ENCODE measurements at places on chromosomes 11 and 22.

GRCh38 chr11:120224972-120225909 lies 14.4 kb downstream of the OAF start:
- no peak for DNase-seq

- no peak for DNase-seq
These were observed 161.4 kb downstream of the BRD1 start for GRCh38 chr22:49666146-49666809.

DNA sequence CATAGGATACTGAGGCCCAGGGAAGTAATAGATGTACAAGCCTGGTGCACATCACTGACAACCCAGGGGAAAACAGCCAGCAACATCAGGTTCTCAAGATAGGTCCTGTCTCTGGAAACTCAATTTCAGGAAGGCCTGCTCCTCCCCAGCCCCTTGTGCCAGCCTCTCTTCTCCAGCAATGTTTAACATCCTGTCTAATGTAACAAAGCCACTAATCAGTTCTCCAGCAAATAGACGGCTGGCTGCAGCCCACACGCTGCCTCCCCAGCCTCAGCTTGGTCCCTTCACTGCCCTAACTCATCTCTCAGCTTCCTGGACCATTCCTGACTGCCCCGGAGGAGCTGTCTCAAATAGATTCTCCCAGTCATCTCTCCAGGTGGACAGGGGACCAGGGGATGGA lies 37.8 kb downstream of the RPL27A start:
- no peak for DNase-seq

GRCh38 chr22:43828998-43829782 lies 17.1 kb upstream of the EFCAB6 start:
- DNase-seq: no peak

DNA sequence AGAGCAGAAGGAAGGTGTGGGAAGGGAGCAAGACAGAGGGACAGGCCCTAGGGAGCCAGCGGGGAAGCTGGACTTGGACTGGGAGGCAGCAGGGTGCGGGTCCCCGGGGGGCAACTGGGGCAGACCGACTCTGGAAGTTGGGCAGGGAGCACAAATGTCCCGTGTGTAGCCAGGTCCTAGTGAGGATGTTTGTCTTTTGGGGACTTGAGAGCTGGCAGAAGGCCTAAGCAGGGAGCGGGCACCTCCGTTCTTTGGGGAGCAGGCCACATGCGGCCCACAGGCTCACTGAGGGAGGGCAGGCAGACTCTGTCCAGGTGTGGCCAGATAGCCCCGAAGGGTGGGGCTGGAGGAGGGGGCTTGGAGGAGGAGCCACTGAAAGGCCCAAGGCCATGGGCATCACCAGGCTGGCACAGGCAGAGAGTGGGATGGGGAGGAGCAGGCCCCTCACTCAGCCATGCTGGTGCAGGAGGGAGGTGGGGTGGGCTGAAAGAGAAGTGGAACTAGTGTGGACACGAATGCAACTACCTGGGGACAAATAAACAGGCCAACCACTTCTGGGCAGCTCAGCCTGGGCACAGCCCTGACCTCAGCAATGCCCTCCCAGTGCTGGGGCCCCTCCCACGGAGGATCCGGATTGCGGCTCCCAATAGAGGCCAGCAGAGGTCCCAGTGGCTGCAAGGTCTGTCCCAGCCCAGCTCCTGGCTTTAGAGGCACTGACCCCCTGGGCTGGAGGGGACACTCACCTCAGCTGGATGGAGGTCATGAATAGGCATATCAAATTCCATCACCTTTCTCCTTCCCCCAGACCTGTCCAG lies 1.3 kb upstream of the SCARF2 start:
- no peak for DNase-seq

GRCh38 chr11:10130875-10131274 lies 163.1 kb downstream of the SBF2 start:
- no peak for DNase-seq

GRCh38 chr11:21895686-21896085 lies 297.2 kb upstream of the ANO5 start:
- DNase-seq: no peak

- DNase-seq: no peak
These were observed 43.3 kb upstream of the ADORA2A start for GRCh38 chr22:24384131-24384530.

- DNase-seq: no peak
These were observed 57.6 kb downstream of the PPP6R3 start for GRCh38 chr11:68518191-68518590.

DNA sequence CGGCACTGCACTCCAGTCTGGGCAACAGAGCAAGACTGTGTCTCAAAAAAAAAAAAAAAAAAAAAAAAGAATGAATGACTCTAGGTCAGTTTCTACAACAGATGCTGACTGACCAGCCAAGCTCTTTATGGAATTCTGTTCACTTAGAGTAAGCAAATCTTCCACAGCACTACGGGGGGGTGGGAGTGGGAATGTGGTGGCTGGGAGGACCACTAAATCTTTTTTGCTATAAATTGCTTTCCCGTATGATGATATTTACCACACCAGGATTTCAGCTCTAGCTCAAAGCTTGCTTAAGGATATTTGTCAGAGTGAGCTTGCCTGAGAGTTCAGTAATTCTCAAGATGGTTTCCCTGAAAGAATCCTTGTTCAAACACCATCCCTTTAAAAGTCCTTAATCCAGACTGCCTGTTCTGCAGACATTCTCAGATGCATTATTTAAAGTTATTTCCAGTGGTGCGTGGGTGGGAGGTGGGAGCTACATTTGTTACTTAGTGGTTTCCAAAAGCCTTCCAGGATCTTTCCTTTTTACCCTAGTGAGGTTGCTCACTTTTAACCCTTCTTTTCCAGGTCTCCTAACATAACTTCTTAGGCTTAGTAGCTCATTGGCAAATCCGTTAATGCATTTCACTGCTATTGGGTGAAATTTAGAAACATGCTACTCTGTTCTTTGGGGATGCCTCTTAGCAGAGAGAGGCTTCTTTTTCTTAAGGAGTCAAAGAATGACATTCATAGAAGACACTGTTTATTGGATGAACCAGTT lies 65.9 kb downstream of the UBASH3B start:
- no peak for DNase-seq

GRCh38 chr11:76245720-76246119 lies 39.4 kb upstream of the WNT11 start:
- no peak for DNase-seq

- no peak for DNase-seq
These were observed 266.7 kb downstream of the FAM76B start for GRCh38 chr11:95522874-95523273.

DNA sequence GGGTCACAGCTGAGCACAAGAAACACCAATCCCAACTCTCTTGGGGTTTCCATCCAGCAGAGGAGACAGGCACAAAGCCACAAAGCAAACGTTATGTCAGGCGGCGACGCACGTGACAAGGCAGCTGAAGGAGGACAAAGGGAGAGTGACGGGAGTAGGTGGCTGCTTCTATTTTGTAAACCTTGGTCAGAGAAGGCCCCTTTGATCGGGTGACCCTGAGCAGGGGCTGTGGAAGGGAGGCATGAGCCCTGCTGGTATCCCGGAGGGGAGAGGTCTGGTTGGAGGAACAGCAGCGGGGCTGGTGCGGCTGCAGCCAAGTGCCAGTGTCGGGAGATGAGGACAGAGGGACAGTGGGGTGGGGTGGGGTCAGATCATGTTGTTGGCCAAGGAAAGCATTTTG lies 17.3 kb upstream of the RFPL3 start:
- DNase-seq: no peak

Measured in T follicular helper cell (primary cell).